NCI-H1105 (cell line): ENCODE measurements at places on chromosomes 5 and 9.

GRCh38 chr5:88226881-88227450 lies 41.7 kb downstream of the TMEM161B start:
- no peak for DNase-seq

DNA sequence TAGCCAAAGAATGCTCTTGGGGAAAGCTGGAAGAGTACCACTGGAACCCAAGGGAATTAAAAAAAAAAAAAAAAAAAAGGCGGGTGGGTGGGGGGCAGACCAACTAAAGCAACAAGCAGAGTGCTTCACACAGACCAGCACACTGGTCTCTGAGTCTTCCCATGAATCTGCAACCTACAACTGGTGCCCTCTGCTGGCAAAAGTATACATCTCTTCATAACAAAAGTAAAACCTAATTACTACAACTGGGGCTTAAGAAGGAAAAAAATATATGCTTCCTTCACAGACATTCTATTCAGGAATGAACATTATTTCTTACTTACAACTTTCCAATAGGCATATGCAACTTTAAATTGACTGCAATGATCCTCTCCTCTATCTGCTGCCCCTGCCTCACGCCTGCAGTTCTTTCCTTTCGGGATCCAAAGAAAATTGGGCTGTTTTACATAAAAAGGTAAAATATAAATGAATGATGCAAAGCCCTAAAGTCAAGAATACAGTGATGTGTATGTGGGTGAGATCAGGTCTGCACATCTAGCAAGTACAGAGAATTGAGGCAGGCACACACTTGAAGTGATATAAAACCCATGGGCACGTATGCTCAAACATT lies 7.2 kb upstream of the KLHL3 start:
- peak; percentile 20 for DNase-seq

- no peak for DNase-seq
Measured at GRCh38 chr9:79408617-79409016, 163.1 kb upstream of the TLE4 start.

DNA sequence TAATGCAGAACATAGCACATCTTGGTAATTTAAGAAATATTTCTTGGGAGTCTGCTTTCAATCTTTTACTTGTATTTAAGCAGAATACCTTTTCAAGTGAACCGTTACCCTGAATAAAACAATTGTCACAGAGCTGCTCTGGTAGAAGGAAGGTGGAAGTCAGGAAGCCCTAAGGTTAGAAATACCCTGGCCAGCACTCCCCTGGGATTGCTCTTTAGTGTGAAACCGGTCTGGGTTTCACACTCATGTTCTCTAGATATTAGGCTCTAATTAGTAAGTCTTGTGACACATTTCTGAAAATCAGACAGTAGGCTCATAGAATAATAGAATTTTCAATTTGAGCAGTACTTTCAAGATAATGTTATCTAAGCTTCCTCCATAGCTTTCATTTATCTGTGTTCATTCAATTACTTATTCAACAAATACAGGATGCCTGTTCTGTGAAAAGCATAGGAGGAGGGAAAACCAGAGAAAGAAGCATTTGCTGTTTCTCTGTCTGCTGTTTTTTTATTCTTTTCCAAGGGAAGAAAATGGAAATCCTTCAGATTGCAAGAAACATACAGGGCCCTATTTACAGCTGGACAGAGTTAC lies 825.5 kb downstream of the TLR4 start:
- no peak for DNase-seq

DNA sequence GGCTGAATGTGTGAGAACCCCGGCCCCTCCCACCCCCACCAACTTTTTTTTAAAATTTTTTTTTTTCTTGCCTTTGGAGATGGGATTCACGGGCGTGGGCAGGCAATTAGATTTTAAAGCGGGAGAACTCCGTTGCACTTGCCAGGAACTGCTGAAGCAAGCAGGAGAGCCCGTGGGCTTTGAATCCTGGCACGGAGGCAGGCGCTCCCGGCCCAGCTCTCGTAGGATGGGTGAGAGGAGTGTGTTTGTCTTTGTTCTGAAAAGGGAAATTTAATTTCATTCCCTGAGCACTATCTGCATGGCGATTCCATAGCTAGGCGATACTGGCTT lies 54.3 kb upstream of the BOD1 start:
- DNase-seq = no peak
